ENCODE measurements at places on chromosomes 5 and 9.

DNA sequence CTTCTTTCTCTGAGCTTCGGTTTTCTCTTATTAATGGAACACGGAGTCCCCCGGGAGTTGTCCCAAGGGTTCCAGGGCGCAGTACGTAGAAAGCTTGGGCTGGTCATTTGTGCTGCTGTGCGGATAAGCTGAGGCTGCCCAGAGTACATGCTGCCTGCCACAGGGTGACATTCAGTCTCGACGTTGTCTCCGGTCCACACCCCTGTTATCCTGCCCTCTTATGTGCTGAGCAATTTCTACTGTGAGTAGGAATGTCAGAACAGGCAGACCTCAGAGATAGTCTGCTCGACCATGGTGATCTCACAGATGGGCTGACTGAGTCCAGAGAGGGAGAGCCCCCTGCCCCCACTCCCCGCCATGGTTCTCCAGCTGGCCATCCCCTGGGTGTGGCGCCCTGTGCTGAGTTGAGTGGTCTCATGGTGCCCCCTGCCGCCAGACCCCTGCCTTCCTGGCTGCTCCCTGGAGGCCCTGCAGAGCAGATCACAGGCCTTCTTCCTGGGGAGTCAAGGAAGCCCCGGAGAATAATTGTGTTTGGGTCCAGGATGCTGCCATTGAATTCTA lies 124.0 kb downstream of the RGS3 start:
- no peaks in the 10 kb centered on the region for H3K27me3 ChIP-seq
- no peak overlapping the region for H3K4me3 ChIP-seq
- peaks cover 14% of the 10 kb centered on the region for H3K36me3 ChIP-seq

- no peaks in the 10 kb centered on the region for H3K36me3 ChIP-seq
- DNase-seq, result no peak
Measured at GRCh38 chr5:52738095-52738506, 49.6 kb upstream of the ITGA1 start.

DNA sequence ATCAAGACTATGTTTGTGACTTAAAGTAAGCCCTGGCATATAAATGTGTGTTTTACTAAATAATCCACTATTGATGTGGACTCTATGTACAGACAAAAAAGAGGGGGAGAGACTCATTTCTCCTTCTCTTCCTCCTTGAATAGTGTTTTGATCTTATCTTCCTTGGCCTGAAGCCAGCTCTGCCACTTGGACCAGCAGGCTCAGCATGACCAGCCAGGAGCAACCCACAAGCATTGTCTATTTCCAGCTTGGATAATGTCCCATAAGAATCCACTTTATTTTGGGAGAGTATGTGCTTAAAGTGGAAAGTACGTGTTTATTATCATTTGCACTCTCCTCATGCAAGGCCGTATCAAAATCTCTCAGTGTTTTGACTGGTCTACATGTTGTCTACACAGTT lies 23.8 kb upstream of the SLC46A2 start:
- no peaks in the 10 kb centered on the region for H3K4me1 ChIP-seq
- no peak overlapping the region for H3K4me3 ChIP-seq
- H3K27me3 ChIP-seq, result no peaks in the 10 kb centered on the region
- H3K27ac ChIP-seq, result no peak overlapping the region

GRCh38 chr9:72371151-72371550 lies 6.1 kb upstream of the ZFAND5 start:
- H3K36me3 ChIP-seq, result no peaks in the 10 kb centered on the region
- no peaks in the 10 kb centered on the region for H3K4me1 ChIP-seq
- H3K27ac ChIP-seq, result no peak overlapping the region
- DNase-seq, result no peak
- H3K27me3 ChIP-seq, result no peaks in the 10 kb centered on the region

DNA sequence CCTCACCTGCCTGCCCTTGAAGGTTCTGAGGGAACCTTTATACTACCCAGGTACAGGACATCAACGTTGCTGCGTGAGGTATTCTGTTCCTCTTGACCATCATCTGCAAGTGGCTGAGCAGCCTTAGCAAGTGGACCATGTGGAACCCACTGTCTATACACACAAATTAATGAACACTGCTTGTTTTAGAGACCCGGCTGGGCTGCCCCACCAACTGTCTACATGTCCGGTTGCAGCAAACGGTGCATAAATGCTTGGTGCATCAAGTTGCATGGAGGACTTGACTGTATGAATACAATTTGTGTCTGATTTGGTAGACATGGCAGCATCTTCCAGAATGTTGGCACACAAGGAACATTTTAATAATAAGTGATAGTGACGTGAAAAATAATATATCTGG lies 65.8 kb downstream of the SEMA6A start:
- H3K27ac ChIP-seq, result no peak overlapping the region
- peaks cover 19% of the 10 kb centered on the region for H3K36me3 ChIP-seq
- no peak overlapping the region for H3K4me3 ChIP-seq
- H3K27me3 ChIP-seq, result no peaks in the 10 kb centered on the region

- peaks cover 29% of the 10 kb centered on the region for H3K27me3 ChIP-seq
- no peaks in the 10 kb centered on the region for H3K4me1 ChIP-seq
- H3K4me3 ChIP-seq, result peak overlapping the region; percentile 74
Measured at GRCh38 chr9:137138058-137138721, 764 bp upstream of the GRIN1 start.

GRCh38 chr9:79621916-79622575 lies 50.3 kb downstream of the TLE4 start:
- H3K4me3 ChIP-seq, result no peak overlapping the region
- no peaks in the 10 kb centered on the region for H3K4me1 ChIP-seq
- DNase-seq, result no peak
- no peaks in the 10 kb centered on the region for H3K27me3 ChIP-seq

GRCh38 chr9:137365552-137366444 lies 57.2 kb downstream of the EXD3 start:
- no peaks in the 10 kb centered on the region for H3K36me3 ChIP-seq
- no peak overlapping the region for H3K27ac ChIP-seq
- no peak for DNase-seq

DNA sequence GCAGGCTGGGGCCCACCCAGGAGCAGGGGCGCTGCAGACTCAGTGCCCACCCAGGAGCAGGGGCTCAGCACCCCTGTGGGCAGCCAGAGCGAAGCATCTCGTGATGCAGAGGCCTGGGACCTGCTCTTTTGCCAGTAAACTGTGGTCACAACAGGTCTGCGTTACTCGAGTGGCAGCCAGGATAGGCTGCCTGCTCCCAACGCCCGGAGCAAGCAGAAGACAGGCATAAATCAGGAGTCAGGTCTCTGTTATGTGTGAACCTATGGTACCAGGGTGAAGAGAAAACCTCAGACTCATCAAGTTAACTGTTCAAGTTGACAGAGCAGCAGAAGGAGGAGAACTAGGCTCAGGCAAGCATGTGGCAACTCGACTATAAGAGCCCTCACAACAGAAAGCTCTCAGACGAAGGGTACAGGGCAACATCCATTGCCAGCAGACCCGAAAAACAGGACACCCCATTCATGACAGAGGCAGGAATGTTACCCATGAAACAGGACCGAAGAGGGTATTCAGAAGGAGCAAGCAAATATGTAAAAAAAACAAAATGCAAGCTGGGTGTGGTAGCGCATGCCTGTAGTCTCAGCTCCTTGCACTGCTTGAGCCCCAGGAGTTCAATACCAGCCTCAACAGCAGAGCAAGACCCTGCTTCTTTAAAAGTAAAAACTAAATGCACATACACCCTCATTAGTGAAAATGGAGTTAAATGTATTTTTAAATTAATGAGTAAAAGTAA lies 71.7 kb downstream of the GOLPH3 start:
- H3K4me3 ChIP-seq, result no peak overlapping the region
- H3K27ac ChIP-seq, result no peak overlapping the region

DNA sequence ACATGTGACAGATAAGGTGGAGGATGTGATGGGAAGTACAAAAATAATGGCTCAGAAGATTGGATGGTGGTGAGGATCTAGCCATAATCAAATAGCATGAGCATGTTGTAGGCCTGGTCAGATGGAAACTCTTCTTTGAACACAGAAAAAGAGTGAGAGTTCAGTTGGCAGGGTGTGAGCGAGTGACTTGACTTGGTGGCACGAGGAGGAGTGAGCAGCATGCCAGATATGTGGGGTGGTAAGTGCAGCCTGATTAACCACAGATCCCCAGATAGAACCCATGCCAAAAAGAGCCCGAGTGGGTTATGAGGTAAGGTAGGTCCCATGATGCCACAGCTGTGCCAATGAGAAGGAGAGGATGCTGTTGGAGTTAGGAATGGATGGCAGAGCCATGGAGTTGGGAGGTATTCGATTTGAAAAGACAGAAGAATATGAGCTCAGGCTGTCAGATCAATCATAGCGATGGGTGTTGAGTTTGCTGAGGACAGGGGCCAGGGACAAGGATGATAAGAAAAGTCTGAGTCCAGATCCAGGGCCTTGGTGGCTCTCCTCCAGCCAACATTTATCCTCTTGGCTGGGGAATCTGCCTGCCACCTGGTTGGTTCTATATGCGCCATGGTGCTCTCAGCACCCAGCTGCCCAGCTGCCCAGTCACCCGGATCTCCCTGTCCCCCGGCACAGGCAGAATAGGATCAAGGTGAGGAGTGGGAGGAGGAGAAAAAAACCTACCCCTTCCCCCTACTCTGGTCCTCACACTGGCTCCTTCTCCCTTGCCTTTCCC lies 16.5 kb downstream of the GARNL3 start:
- H3K27ac ChIP-seq, result no peak overlapping the region
- H3K27me3 ChIP-seq, result no peaks in the 10 kb centered on the region
- no peak for DNase-seq
- no peaks in the 10 kb centered on the region for H3K4me1 ChIP-seq
- H3K36me3 ChIP-seq, result no peaks in the 10 kb centered on the region

- DNase-seq, result no peak
- no peaks in the 10 kb centered on the region for H3K4me1 ChIP-seq
- no peak overlapping the region for H3K27ac ChIP-seq
Measured at GRCh38 chr9:119986205-119986604, 593.8 kb downstream of the CDK5RAP2 start.

DNA sequence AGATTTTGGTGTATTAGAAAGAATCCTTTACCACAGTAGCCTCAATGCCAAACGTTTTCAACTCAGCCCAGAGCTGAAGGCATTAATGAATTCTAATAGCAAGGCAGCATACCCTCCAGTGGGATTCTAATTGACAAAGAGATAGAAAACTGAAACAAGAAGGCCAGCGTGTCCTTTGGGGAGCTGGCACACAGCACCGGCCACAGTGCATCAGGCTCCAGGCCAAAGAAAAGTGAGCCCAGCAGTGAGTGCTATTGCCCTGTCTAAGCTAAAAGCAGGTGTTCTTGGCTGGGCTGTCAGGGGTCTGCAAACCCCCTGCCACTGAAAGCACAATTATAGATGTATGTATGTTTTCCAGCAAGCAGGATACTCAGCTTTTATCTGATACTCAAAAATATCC lies 40.4 kb downstream of the PPIC start:
- H3K27ac ChIP-seq, result no peak overlapping the region
- DNase-seq, result no peak
- H3K36me3 ChIP-seq, result no peaks in the 10 kb centered on the region
- peaks cover 8% of the 10 kb centered on the region for H3K4me1 ChIP-seq
- no peak overlapping the region for H3K4me3 ChIP-seq

DNA sequence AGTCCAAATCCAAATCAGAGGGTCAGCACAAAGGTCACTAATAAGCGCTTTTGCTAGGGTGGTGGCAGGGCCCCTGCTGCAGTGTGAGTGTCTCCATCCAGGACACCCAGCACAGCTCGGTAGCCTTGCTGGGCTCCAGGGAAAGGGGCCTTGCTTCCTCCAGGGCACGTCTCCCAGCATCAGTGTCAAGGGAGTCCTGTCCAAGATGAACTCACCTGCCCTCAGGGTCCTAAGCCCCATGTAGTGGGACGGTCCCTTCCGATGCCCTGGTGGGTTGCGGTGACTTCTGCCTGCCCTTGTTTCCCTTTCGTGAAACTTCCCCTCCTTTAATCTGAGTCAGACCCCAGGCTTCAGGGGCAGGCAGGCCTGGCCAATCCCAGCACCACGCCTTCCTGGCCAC lies 101.7 kb downstream of the ZNF354C start:
- no peak overlapping the region for H3K27ac ChIP-seq
- H3K36me3 ChIP-seq, result no peaks in the 10 kb centered on the region
- no peaks in the 10 kb centered on the region for H3K4me1 ChIP-seq
- DNase-seq, result peak; percentile 10
- no peak overlapping the region for H3K4me3 ChIP-seq

GRCh38 chr9:110536822-110537221 lies 42.7 kb downstream of the SVEP1 start:
- no peaks in the 10 kb centered on the region for H3K4me1 ChIP-seq

DNA sequence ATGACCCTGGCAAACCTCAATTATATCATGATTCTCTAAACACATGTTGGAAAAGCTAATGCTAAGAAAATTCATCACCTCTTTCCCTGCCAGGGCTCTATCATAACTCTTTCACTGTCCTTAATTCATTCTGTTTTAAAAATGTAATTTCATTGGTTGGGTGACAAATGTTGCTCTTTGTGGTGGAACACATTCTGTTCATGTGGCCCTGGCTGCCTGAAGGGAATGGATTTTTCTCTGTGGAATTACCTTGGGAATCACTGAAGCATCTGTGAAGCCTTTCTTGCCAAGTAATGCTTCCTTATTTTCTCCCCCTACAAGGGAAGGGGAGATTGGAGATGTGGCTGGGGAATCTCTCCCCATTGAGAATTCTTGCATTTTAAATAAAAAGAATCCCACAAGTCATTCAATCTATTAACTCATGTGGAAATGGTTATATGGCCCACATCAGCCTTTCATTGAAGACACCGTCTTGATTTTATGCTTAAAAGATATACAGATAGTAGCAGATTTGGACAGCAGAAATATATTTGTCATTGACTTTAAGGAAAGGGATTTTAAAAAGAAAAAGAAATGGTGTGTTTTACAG lies 201.8 kb upstream of the NMUR2 start:
- H3K27me3 ChIP-seq, result no peaks in the 10 kb centered on the region
- no peak overlapping the region for H3K27ac ChIP-seq
- no peaks in the 10 kb centered on the region for H3K4me1 ChIP-seq
- H3K36me3 ChIP-seq, result no peaks in the 10 kb centered on the region

GRCh38 chr9:137213160-137214060 lies 7.9 kb downstream of the NDOR1 start:
- H3K27me3 ChIP-seq, result no peaks in the 10 kb centered on the region
- no peaks in the 10 kb centered on the region for H3K4me1 ChIP-seq
- no peak overlapping the region for H3K27ac ChIP-seq
- H3K36me3 ChIP-seq, result peaks cover 34% of the 10 kb centered on the region
- DNase-seq, result no peak

DNA sequence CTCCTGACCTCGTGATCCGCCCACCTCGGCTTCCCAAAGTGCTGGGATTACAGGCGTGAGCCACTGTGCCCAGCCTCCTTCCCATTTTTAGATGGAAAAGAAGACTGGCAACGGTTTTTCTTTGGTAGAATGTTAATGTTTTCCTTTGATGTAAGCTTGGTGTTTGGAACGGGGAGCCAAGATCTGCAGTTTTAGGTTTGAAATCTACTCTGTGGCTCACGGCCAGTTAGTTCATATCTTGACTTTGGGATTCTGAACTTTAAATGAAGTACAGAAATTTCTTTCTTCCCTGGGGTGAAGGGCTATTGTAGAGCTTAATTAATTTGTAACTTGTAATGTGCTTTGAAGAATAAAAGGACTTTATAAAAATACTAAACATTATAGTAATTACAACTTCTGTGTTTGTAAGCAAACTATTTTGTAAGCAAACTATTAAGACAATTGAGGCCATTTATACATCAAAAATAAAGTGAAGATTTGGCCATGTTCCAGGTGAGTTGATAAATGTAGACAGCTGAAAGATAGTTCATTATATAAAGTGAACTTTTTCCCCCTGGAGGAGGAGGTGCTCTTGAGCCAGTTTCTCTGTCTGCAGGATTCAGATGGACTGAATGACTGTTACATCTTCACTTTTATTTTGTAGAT lies 117.1 kb upstream of the TUT7 start:
- DNase-seq, result no peak
- no peaks in the 10 kb centered on the region for H3K36me3 ChIP-seq
- no peak overlapping the region for H3K27ac ChIP-seq
- H3K27me3 ChIP-seq, result no peaks in the 10 kb centered on the region
- no peak overlapping the region for H3K4me3 ChIP-seq

- peak; percentile 36 for DNase-seq
- no peaks in the 10 kb centered on the region for H3K27me3 ChIP-seq
- peaks cover 4% of the 10 kb centered on the region for H3K36me3 ChIP-seq
- H3K27ac ChIP-seq, result no peak overlapping the region
Measured at GRCh38 chr9:72193478-72193881, 44.2 kb downstream of the GDA start.

All from H9 (cell line).